ENCODE measurements at places on chromosomes 3 and 15.

- DNase-seq: no peak
Measured at GRCh38 chr15:97036301-97036700, 705.8 kb downstream of the NR2F2 start.

DNA sequence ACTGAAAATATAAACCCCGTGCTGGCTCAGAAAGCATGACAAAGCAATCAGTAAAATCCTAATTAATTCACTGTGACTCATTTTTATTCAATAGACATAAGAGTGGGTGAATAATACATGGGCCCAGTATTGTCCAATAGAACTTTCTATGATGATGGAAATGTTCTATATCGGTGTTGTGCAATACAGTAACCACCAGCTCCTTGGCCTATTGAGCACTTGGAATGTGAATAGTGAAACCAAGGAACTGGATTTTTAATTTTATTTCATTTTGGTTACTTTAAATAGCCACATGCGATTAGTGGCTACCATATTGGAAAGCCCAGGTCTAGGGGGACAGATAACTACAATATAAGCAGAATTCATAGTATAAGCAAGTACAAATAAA lies 69.8 kb upstream of the PPP2R3A start:
- no peak for DNase-seq

- no peak for DNase-seq
Measured at GRCh38 chr3:50138266-50139200, 16.6 kb upstream of the SEMA3F start.

- no peak for DNase-seq
Measured at GRCh38 chr3:95813244-95813643, 1001.1 kb upstream of the EPHA6 start.

DNA sequence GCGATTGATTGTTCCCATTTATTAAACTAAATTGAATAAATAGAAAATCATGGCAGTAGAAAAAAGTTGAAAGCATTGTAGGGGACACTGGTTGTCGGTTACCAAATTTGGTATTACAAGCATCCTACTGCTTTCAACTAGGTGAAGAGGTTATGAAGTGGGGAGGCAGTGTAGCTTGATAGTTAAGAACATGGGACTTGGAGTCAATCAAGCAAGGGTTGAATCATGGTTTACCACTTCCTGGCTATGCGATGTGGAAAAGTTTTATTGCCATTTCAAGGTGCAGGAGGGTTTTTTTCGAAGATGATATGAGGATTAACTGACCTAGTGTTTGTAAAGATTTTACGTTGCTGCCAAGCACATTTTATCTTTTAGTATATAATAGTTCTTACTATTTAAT lies 318.2 kb upstream of the KCNH8 start:
- DNase-seq: no peak

DNA sequence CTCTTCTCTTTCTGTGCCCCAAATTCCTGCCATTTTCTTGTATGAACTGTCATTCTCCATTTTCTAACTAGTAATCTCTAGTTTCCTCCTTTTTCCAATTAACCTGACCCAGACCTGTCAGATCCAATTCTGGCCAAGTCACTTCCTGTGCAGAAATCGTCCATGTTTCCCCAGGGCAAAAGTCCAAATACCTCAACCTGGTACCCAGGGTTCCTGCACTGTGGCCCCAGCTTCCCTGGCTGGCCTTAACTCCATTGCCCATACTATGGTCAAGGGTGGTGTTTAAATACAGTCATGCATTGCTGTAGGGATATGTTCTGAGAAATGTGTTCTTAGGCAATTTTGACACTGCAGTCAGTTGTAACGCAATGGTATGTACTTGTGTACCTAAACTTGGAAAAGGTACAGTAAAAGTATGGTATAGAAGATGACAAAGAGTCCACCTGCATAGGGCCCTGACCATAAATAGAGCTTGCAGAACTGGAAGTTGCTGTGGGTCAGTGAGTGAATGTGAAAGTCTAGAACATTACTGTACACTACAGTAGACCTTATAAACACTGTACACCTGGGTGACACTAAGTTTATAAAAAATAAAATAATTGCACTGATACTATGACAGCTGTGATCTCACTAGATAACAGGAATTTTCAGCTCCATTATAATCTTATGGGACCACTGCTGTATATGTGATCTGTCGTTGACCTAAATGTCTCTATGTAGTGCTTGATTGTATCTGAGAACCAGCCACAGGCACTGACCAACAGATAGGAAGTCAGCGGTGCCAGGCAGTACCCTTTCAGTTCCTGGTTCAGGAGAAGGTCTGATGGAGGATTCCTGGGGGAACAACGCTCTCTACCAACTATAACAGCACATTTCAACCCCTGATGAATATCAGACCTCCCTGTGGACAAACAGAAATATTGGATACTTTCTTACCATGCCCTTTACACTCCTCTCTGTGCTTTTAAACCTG lies 336.1 kb upstream of the PROK2 start:
- DNase-seq: no peak

GRCh38 chr3:182999767-183000166 lies 19.4 kb upstream of the DCUN1D1 start:
- no peak for DNase-seq

- DNase-seq: no peak
Measured at GRCh38 chr15:93428150-93428549, 339.1 kb upstream of the RGMA start.

DNA sequence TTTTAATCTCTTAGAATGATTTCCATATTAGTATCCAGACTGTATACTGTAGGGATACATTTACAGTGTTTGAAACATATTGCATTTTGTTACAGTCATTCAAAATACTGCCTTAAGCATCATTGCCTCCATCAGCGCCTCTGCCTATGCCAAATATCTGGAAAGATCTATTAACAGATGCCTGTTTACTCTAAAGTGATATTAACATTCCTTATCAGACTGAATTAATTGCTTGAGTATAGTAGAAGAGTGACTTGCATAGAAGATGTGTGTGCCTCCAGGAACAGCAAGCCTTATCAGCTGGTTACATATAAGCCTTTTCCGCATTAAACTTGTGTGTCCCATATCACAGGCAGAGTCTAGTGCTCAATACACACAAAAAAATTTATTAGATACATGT lies 379.1 kb downstream of the CADM2 start:
- DNase-seq: no peak

- no peak for DNase-seq
Measured at GRCh38 chr15:89888214-89888804, 5.5 kb downstream of the AP3S2 start.

DNA sequence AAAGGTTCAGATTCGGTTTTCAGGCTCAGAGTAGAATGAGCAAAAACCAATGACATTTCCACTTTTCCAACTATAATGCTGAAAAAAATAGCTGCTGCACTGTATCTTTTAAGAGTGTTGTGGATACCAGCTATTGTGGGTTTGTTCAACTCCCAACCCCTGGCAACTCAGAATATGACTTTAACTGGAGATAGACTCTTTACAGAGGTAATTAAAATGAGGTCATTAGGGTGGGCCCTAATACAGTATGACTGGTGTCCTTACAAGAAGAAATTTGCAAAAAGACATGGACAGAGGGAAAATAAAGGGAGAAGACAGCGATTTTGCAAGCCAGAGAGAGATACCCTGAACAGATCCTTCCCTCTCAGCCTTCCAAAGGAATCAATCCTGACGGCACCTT lies 39.5 kb downstream of the ANKRD28 start:
- no peak for DNase-seq

DNA sequence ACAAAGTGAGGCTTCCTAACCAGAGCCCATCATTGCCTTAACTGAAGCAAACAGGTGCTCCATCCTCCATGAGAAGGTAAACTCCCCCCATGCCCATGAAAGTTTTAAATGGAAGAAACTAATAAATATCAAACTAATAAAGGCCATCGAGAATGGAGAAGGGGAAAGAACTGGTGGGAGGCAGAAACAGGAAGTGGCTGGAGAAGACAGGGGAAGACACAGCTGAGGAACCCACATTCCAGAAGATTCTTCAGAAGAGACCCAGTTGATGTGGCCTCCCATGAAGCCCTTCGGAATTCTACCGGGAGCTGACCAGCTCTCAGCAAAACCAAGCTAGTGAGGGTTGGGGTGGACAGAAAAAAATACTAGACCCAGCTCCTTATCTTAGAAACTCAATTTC lies 41.6 kb downstream of the SH3BP5 start:
- DNase-seq: no peak

All from stimulated activated CD8-positive, alpha-beta memory T cell treated with anti-CD3 and anti-CD28 coated beads, Interleukin-4, amount 100 ng/mL, for 4 hours (primary cell).